ENCODE measurements at places on chromosomes 7 and 10.

DNA sequence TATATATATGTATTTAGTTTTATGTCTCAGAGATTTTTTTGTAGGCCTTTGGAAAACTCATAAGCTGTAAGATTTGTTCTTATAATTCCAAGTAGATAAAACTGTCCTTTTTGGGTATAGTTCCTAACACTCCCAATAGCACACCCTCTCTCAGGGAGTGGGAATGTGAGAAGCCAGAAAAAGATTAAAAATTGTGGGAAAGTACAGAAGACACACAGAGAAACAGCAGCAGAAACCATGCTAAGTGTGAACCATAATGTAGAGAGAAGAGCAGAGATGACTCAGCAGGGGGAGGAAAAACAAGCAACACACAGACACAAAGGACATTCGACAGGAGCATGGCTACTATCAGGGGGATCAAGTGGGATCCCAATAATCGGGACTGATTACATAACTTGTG lies 401.6 kb downstream of the MAGI2 start:
- DNase-seq, result no peak

DNA sequence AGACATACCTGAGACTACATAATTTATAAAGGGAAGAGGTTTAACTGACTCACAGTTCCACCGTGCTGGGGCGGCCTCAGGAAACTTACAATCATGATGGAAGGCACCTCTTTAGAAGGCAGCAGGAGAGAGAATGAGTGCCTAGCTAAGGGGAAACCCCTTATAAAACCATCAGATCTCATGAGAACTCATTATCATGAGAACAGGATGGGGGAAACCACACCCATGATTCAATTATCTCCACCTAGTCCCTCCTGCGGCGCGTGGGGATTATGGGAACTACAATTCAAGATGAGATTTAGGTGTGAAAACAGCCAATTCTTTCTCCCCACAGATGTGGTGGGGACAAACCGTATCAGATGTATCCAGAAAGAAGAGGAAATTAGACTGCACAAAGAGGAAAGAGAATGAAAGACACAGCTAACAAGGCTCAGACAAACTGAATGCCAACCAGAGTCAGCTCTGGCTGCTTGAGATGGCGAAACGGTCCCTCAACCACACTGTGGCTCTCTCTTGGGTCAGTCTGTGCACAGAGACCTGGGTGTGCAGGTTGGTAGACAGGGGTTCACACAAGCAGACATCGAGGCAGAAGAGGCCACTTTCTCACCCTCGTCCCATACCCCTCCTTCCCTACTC lies 375.6 kb downstream of the SFMBT2 start:
- DNase-seq, result no peak

DNA sequence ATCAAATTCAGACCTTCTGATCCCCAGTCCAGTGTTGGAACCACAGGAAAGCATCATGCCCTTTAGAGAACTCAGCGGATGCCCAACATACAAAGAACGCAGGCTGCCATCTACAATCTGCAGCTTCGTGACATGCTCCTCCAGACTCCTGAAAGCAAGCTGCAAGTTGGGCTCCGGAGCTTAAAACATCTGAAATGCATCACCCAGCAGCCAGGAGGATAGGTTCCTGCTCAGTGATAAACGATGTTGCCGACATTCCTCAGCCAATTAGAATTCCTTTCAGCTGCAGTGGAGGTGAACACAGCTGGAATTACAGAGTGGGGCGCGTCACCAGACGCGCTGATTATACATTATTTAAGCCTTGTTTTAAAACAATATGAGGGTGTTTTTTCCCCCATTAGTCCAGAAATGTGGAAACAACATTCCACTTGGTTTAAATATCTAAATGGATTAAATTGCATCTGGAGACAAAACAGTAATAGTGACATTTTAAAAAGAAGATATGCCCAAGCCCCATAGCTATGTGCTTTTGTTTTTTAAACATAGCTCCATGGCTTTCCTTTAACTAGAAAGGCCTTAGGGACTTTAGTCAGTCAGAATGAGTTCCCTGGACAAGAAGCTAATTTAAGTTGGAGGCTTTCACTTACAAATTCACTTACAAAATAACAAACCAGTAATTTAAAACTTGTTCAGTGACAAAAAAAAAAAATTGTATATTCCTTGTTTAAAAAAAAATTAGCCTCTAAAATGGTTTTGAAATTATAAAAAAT lies 6.3 kb downstream of the SMURF1 start:
- no peak for DNase-seq

GRCh38 chr7:132836746-132837145 lies 245.1 kb downstream of the CHCHD3 start:
- DNase-seq, result no peak

- DNase-seq, result no peak
Measured at GRCh38 chr10:71471957-71472365, 75.2 kb downstream of the CDH23 start.

- no peak for DNase-seq
Measured at GRCh38 chr7:13778967-13779366, 210.5 kb downstream of the ETV1 start.

GRCh38 chr10:1633783-1634182 lies 103.5 kb downstream of the ADARB2 start:
- no peak for DNase-seq

DNA sequence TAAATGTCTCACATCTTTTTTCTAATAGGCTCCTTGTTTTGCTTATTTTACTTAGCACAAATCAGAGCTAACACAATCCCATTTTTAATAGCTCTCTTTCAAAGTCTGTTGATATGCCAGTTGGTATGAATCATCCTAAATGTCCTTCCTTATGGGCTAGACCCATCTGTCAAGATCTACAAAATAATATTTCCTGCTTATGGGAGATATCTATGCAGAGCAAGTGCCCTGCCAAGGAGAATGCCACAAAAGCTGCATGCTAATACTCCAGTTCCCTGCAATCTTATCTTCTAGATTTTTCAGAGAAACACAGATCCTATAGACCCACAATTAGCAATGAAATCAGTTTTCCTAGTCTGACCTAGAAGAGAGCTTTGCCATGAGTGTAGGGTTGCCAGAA lies 230.8 kb upstream of the NPVF start:
- no peak for DNase-seq

DNA sequence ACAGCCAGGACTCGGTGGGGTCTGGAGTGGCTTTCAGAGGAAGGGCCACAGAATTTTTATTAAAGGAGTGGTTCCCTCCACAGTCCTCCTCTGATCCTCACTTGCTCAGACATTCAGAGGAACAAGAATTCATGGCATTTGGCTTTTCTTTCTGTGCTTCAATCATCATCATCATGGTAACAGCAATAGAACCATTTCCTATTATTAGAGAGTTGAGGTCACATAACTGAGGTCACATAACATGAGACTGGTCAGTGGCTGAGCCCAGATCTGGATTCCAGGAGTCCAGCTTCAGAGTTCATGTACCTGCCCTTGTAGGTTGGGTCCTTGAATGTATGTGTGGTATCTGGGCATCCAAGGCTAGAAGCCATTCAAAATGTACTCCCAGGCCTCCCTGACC lies 177.3 kb upstream of the GRB10 start:
- DNase-seq, result no peak

DNA sequence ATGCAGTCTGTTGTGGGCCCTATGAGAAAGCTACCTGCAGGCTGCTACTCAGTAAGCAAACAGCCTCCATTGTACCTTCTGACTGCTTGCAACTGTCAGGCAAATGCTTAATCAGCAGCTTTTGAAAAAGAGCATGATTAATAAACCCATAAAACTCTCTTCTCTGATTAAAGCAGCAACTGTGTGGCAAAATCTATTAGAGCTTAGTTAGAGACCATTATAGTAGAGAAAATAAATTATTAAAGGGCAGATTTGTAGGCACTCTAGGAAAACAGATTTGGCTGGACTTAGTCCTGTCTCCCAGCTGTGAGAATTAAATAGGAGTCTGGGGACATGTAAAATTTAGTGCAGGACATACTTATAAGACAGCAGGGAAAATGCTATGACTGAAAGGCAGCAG lies 132.5 kb upstream of the WNT16 start:
- DNase-seq, result no peak

DNA sequence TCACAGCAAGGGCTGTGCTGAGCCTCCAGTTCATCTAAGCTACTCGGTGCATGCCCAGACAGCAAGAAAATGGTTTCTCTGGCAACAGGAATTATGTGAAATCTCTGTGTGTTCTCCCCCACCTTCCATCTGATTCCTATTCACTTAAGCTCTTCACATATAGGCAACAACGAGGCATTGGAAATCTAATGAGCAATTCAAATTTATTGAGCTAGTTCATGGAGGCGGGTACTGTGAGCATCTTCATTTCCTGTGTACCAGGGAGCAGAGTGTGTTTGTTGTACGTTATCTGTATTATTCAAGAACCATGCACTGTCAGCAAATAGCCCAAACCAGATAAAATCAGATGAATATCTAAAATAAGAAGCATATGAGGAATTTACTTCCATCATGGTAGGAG lies 739.1 kb downstream of the MAGI2 start:
- DNase-seq, result no peak

DNA sequence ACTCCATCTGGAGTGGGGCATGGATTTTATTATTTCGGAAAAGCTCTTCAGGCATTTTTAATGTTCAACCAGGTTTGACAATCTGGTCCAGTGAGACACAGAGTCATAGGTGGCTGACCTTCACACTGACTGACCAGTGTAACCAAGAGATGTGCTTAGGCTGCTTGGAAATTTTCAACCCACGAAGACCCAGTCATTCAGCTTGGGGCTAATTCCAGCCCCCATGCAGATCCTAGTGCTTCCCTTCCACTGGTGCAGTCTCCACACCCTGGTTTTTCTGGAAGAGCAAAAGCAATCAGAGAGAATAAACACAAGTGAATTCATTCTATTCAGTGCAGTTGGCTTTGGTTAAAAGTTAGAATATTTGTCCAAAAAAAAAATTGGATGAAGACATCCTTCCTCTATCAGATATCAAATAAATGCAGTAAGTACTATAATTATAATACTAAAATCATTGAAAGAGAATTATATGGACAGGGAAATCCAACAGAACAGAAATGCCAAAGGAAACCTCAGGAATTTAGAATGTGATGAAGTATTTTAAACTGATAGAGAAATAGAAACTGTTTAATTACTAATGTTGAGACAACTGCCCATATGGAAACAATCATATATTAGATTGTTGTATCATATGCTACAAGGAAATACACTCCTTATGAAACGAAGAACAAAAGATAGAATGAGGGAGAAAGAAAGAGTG lies 178.0 kb downstream of the NPSR1 start:
- no peak for DNase-seq

- DNase-seq, result no peak
Measured at GRCh38 chr10:62763155-62763554, 41.4 kb upstream of the ADO start.

DNA sequence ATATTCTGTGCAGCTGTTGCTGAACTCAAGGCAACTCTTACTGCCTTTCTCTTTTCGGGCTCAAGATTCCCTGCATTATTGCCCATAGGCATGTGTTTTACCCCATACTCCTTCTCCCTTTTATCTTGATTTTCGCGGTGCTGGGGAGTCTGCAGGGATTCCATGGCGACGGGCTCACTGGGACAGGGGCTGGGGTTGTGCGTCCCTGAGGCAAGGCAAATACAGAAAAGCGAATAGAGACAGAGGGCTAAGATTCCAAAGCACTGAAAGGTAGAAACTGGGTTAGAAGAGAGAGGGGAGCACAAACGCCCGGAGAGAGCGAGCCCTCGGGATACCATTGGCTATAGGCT lies 519 bp upstream of the RPP38 start:
- peak; percentile 10 for DNase-seq

DNA sequence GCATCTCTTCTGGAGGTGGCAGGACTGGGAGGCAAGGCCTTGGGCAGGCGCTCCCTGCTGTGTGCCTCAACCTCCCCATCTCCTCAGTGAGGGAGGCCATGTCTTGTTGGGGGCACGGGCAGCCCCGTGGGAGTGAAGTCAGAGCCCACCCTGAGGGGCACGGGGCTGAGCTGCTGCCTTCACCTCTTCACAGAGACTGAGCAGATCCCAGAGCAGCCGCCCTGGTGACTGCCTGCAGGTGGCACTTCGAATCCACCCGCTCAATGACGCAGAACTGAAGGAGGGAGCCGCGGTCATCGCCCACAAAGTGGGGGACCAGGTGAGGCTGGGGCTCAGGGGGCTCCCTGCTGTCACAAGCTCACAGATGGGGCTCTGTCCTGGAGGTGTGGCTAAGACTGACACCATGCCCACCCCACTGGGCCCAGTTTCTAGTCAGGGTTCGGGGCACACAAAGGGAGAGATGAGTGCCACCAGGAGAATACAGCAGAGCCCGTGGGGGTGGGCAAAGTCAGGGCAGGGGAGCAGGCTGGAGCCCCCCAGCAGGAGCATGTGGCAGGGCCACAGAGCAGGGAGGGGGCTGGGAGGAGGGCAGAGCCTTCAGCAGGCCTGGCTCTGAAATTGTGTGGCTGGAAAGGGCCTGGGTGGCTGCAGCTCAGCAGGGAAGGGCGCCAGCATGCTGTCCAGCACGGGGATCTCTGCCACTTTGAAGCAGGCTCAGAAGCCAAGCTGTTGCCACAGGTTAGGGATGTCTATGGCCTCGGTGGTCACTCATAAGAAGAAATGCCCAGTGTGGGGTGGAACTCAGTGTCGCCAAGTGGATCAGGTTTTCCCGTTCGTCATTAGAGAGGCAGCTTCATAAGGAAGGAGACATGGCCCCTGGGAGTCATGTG lies 18.8 kb upstream of the CHST12 start:
- DNase-seq, result no peak

GRCh38 chr10:8319704-8320103 lies 265.2 kb downstream of the GATA3 start:
- no peak for DNase-seq

- DNase-seq, result no peak
Measured at GRCh38 chr7:4268040-4268965, 413.8 kb upstream of the FOXK1 start.

DNA sequence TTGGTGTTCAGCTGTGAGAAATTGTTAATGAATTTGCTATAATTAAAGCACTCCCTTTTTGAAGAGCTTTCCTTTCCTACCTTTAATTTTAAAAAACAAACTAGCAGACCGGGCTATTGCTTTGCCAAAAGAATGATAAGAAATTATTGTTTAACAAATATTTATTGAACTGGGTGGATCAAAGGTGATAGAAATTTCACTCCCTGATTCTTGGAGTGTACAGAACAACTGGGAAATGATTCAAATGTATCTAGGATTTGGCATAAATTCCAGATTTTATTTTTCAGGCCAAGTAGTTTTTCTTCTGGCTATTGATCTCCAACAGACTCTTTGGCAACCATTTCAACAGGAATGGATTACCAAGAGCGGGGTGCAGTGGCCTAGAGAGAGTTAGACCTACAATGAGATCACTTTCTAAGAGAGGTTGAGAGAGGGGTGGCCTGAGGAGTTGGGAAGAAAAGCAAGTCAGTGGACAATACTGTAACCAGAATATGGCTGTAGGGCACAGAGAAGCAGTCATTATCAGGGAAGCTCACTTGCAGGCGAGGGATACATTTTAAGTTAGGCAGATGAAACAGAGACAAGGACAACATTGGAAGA lies 71.9 kb downstream of the PLXDC2 start:
- no peak for DNase-seq

GRCh38 chr7:159068893-159069448 lies 75.7 kb downstream of the VIPR2 start:
- no peak for DNase-seq

- DNase-seq, result no peak
Measured at GRCh38 chr10:129156406-129156805, 310.6 kb upstream of the MGMT start.

Data from K562 (cell line).